ENCODE measurements at places on chromosomes 3 and 15.

- no peak for DNase-seq
Measured at GRCh38 chr3:143952569-143953072, 19.0 kb upstream of the DIPK2A start.

GRCh38 chr15:84699538-84700191 is 16.3 kb downstream of the SEC11A start:
- DNase-seq = no peak

- DNase-seq = no peak
Measured at GRCh38 chr15:25682340-25682739, 180.8 kb downstream of the ATP10A start.

DNA sequence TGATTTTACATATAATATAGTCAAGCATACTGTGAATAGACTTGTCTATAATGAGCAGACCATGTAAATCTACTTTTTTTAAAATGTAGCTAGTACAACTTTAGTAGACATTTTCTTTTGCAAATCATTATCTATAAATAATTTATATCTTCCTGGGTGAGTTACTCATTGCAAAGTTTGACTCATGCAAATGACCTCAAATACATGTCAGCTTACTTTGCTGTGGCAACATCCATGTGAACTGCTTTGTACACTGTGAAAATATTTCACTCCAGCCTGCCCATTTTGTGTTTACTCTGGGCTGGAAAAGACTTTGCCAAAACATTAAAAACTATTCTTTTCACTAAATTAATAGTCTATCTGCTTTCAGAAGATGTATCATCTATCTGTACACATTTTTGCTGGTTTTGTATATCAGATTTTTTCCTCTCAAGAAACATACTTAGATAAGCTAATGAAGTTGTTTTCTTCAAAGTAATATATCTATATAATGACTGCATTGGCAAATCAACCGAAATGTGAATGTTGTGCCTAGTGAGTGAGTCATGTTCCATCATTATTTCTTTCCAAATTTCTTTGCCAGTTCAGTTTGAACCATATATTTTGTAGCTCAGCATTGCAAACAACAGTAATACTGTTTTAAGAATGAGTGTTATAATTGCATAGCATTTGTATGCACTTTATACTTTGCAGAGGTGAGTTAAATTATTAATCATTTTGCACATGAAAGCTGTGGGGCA is 26.5 kb downstream of the IGSF10 start:
- no peak for DNase-seq

GRCh38 chr15:67105065-67105951 is 39.9 kb downstream of the SMAD3 start:
- DNase-seq = no peak

- DNase-seq = no peak
Measured at GRCh38 chr3:46651084-46651483, 38.8 kb downstream of the FAM240A start.

All from stimulated activated CD4-positive, alpha-beta T cell treated with anti-CD3 and anti-CD28 coated beads, Interleukin-15, amount 100 ng/mL, for 1 hour (primary cell).